ENCODE measurements at places on chromosomes 7 and 10.

GRCh38 chr7:78326189-78326588 lies 527.6 kb downstream of the PHTF2 start:
- DNase-seq, result no peak

GRCh38 chr7:141313896-141314295 lies 237.3 kb upstream of the AGK start:
- no peak for DNase-seq

GRCh38 chr7:36006636-36007229 lies 146.3 kb upstream of the EEPD1 start:
- no peak for DNase-seq

DNA sequence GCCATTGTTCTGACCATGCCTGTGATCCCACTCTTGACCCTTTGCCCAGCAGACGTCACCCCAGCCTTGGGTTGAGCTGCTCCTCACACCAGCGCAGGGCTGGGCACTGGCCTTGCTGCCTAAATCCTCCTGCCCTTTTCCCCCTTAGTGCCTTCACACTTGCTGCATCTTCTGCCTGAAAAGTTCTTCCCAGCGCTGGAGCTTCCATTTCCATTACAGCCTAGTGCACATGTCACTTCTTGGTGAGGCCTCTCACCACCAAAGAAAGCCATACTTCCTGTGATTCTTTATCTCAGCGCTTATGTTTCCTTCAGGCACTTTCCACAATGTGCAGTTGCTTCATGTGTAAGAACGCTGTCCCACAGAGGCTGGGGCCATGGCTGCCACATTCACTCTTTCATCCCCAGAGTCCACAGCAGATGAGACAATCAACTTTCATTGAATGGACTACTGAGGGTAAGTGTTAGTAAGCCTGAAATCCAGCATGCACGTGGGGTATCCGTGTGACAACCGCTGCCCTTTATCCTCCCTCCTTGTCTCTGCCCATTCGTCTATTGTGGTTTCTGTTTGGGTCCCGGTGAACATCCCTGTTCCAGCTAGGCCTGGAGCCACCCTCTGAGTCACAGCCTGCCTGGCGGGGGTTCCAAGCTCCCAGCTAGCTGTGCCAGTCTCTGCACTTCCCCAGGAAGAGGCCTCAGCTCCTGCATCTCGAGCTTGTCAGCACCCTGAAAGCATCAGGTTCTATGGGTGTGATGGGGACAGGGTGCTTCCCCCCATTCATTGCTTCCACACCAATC lies 37.3 kb downstream of the ADRA2A start:
- DNase-seq, result no peak

DNA sequence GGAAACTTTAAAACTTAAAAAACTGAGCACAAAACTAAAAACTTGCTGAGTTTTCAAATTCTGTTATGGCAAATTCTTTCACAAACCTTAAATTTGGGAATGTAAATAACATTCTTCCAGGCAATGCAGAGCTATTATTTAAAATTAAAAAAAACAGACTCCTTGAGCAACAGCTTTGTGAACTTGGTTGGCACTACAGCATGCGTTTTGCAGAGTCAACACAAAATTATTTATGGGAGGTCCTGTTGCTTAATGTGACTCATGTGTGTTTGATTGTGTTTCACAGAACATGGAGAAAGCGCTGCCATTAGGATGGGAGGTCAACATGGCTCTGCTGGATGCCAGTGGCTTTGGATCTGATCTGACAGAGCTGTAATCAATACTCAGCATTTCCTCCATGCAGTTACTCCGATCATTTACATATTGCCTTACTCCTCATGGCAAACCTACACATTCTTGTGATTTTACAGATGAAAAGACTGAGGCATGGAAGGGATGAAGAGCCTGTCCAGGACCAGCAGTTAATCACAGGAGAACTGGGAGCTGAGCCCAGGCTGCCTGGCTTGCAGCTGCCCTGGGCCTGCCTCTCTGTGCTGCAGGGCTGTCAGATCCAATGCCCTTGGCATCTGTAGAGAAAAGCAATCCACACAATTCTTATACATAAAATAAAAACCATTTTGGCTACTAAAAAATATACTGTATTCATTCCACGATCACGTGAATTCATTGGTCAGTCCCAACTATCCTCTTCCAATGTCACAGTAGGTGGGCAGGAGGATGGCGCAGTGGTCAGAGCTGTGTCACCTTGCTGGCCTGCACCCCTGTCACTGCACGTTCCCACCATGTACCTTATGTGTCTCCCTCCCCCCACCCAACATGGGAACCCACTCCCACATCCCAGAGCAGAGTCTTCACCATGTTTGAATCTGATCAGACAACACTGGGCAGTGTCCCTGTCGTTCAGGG lies 200.9 kb downstream of the CXCL12 start:
- no peak for DNase-seq
